Neuronal stem cell (in vitro differentiated cells): ENCODE measurements at places on chromosomes 5 and 9.

DNA sequence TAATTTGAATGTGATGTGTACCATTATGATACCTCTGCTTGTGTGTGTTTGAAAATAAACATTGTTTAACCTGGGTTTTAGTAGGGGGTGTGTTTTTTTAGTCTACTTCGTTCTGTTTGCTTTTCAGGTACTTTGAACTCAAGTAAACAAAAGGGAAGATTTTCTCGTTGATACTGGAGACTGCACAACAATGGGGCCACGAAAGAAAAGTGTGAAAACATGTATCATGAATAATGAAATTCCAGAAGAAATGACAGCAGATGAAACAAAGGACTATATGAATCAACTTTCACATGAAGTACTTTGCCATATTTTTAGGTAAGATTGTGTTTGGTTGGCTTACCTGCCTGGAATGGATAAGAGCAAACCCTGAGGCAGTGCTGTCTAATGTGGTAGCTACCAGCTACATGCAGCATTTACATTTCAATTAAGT, 10.8 kb downstream of the FBXO38 start:
- no peak overlapping the region for H3K4me3 ChIP-seq
- H3K4me1 ChIP-seq = peaks cover 6% of the 10 kb centered on the region
- DNase-seq = no peak
- H3K36me3 ChIP-seq = peaks cover 75% of the 10 kb centered on the region

DNA sequence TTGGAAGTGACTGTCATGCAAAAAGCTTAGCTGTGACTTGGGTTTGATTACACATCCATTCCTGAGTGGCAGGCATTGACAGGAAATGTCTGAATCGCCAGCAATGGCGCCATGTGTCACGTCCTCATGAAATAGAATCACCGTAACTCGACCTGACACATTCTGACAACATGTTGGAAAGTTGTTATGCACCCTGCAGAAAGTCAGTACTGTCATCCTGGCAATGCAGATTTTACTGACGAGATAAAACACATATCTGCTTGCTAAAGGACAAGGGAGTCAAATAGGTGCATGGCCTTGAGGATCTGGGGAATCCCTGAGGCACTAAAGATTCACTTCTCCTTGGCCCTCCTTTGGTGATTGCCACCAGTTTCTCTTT, 344.2 kb downstream of the SPATA31D1 start:
- no peaks in the 10 kb centered on the region for H3K36me3 ChIP-seq
- no peak overlapping the region for H3K4me3 ChIP-seq
- H3K27ac ChIP-seq = no peak overlapping the region
- no peaks in the 10 kb centered on the region for H3K27me3 ChIP-seq
- no peak for DNase-seq

GRCh38 chr5:151026679-151027078, 6.3 kb downstream of the GPX3 start:
- peaks cover 25% of the 10 kb centered on the region for H3K36me3 ChIP-seq
- DNase-seq = no peak
- no peaks in the 10 kb centered on the region for H3K27me3 ChIP-seq

DNA sequence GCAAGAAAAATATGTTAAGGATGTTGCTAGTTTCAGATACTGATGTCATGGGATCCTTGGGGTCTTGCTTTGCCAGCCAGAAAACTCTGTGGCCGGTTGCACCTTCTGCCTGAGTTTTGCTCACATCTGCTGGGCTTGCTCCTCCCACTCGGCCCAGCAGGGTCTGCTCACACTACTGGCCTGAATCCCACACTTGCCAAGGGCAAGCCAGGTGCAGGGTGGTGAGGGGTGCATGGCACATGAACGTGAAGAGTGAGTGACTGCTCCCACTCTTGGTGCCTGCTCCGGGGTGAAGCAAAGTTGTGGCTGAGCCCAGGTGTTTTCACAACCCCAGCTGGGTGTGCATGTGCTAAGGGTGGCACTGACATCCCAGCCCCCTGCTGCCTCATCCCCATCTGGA, 83.1 kb upstream of the STARD4 start:
- no peaks in the 10 kb centered on the region for H3K4me1 ChIP-seq
- no peak overlapping the region for H3K27ac ChIP-seq
- no peak for DNase-seq

- no peak overlapping the region for H3K27ac ChIP-seq
- no peaks in the 10 kb centered on the region for H3K27me3 ChIP-seq
- DNase-seq = no peak
Observed at GRCh38 chr5:80755626-80756025, 100.8 kb upstream of the DHFR start.

- H3K27ac ChIP-seq = no peak overlapping the region
- no peak overlapping the region for H3K4me3 ChIP-seq
- DNase-seq = no peak
- H3K4me1 ChIP-seq = no peaks in the 10 kb centered on the region
- H3K27me3 ChIP-seq = no peaks in the 10 kb centered on the region
Observed at GRCh38 chr5:10474521-10475075, 32.9 kb downstream of the ROPN1L start.

GRCh38 chr5:158414780-158415179, 555.8 kb upstream of the CLINT1 start:
- H3K36me3 ChIP-seq = no peaks in the 10 kb centered on the region
- DNase-seq = no peak
- no peak overlapping the region for H3K4me3 ChIP-seq
- H3K27ac ChIP-seq = no peak overlapping the region

DNA sequence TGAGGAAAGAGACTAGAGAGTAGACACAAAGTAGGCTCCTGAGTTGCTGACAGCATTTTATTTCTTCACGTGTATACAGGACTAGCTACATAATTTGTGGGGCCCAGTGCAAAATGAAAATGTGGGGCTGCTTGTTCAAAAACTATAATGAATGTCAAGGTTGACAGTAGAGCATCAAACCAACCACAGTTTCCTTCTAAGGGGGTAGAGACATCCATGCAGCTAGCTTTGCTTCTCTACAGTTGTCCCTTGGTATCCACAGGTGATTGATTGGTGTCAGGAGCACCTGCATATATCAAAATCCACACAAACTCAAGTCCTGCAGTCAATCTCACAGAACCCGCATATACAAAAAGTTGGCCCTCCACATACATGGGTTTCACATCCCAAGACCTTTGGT, 129.6 kb downstream of the SAXO1 start:
- H3K4me1 ChIP-seq = no peaks in the 10 kb centered on the region
- H3K4me3 ChIP-seq = no peak overlapping the region
- no peaks in the 10 kb centered on the region for H3K27me3 ChIP-seq

DNA sequence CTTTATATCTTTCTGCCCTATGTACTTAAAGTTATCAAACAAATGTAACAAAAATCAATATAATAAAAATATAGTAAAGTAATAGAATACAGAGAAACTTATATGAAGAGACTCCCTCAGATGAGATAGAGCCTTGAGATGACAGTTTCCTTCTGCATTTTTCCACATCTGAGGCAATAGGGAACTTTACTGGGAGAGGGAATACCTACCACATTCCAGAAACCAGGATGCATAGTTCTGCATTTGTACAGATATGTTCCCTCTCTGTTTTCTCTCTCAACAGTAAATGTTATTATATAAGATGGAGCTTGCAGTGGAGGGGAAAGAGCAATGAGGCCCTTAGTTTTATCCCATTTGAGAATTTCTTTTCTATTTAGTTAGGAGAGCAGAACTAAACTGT, 109.6 kb upstream of the KCNN2 start:
- H3K27me3 ChIP-seq = no peaks in the 10 kb centered on the region
- no peak overlapping the region for H3K27ac ChIP-seq
- H3K36me3 ChIP-seq = no peaks in the 10 kb centered on the region

DNA sequence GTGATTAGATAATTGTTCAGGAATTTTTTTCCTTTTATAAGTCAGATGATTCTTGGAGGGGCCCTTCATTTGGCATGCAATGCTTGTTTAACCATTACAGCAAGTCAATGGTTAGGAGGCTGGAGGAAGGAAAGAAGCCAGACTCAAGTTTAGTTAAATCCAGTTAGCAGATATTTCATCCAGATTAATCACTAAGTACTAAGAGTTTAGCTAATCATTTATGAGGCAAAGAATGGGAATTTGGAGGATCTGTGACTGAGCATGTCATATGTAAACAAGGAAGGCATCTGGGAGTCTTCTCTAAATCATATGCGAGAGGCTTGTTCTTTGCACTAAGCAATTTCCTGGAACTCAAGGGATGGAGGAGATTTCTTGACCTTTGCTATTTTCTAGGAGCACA, 145.3 kb upstream of the SGCD start:
- no peaks in the 10 kb centered on the region for H3K27me3 ChIP-seq
- H3K4me1 ChIP-seq = no peaks in the 10 kb centered on the region
- no peak overlapping the region for H3K4me3 ChIP-seq
- DNase-seq = no peak
- no peaks in the 10 kb centered on the region for H3K36me3 ChIP-seq
- no peak overlapping the region for H3K27ac ChIP-seq

- no peak overlapping the region for H3K27ac ChIP-seq
- peaks cover 35% of the 10 kb centered on the region for H3K36me3 ChIP-seq
- H3K27me3 ChIP-seq = no peaks in the 10 kb centered on the region
Observed at GRCh38 chr9:133403766-133404453, 13.9 kb downstream of the REXO4 start.

- H3K27me3 ChIP-seq = no peaks in the 10 kb centered on the region
- no peak overlapping the region for H3K4me3 ChIP-seq
- no peak for DNase-seq
- no peaks in the 10 kb centered on the region for H3K4me1 ChIP-seq
- H3K27ac ChIP-seq = no peak overlapping the region
Observed at GRCh38 chr5:115507681-115508080, 36.9 kb downstream of the FEM1C start.

- H3K36me3 ChIP-seq = no peaks in the 10 kb centered on the region
- no peak overlapping the region for H3K27ac ChIP-seq
- no peak overlapping the region for H3K4me3 ChIP-seq
- no peaks in the 10 kb centered on the region for H3K4me1 ChIP-seq
Observed at GRCh38 chr9:19411316-19411715, 2.5 kb downstream of the ACER2 start.

DNA sequence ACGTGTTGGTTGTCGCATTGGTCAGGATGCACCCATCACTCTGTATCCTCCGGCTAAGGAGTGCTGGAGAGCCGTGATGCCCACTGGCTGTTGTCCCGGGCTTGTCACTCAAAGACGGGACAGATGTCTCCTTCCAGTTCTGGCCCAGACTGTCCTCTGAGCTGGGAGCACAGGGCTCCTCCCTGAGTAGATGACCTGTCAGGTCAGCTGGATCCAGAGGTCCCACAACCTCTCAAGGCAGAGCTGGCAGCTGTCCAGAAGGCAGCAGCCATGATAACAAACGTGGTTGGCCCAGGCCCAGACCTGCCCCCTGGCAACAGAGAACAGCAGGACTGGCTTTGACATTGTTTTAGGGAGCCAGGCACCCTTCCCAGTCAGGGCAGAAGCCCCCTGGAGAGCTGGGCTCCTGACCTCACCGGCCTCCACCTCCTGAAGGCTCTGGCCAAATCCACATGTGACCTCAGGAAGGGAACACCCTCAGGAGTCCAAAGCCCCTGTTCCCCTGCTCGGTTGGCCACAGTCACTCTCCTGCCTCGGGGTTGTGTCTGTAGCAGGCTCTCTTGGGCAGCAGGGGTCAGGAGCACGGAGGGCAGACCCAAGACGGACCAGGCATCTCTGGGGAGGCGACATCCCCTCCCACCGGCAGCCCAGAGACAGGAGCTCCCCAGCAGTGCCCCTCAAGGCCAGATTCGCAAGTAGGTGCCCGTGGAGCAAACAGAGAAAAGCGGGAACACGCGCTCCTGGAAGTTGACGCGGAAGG, 10.3 kb downstream of the TRIM7 start:
- peaks cover 8% of the 10 kb centered on the region for H3K4me1 ChIP-seq
- H3K27ac ChIP-seq = no peak overlapping the region
- no peak for DNase-seq
- no peak overlapping the region for H3K4me3 ChIP-seq
